ENCODE measurements at places on chromosomes 2 and 18. TPM values are rescaled to one million over a fixed set of nuclear protein-coding genes. Genes with fewer than 3 reads are reported as not detected.
A peak's percentile ranks its signal among the peaks of the same experiment; 100 is the strongest.

Gene CIB4
- total RNA-seq: not detected

DNA sequence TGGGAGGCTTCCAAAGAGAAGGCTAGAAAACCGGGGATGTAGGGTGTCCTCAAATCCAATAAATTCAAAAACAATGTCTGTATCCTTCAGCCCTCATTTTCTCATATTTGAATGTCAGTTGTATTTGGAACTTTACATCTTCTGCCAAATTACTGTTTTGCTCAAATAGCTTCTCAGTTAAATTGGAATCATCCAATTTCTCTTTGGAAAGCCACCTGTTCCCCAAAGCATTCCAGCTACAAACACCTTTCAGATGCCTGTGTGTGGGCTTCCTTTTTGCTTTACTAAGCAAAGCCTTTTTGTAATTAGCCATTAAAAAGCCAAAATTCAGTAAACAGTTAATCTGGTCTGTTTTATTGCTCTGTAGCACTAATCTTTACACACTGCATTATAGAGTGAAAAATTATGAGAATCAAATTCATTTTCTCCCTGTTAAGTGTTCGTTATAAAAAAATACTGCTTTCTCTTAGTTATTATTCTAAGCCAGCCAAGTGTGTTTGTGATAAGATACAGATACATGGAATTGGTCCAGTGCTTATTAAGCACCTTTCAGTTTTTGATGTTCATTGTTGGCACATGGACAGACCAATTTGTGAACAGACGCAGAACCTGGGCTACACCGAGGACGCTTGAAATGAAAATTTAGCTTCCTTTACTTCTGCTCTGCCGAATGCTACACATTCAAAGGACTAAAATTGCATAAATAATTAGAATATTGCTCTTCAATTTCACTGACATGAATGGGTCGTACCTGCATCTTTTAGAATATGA, 151.6 kb downstream of the RTN4 start:
- no peak for DNase-seq

DNA sequence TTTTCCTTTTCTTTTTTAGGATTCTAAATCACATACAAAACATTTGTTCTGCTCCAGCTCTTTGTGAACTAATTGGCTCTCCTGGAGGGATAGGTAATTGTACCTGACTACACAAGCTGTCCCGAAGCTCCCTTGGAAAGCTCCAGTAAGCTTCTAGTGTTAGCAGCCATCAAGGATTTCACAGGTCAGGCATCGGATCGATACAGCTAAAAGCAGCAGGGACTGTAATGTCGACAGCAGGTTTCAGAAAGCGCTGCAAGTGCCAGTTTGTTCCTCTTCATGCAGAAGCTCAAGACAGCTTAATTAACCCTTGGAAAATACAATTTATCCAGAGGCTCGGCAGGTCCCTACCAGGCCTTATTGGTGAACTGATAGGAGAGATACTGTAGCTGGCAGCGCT, 87.2 kb upstream of the VRK2 start:
- DNase-seq: no peak

- DNase-seq: no peak
Observed at GRCh38 chr18:7697306-7697705, 130.2 kb downstream of the PTPRM start.

- DNase-seq: no peak
Observed at GRCh38 chr2:179307616-179308371, 43.2 kb upstream of the SESTD1 start.

DNA sequence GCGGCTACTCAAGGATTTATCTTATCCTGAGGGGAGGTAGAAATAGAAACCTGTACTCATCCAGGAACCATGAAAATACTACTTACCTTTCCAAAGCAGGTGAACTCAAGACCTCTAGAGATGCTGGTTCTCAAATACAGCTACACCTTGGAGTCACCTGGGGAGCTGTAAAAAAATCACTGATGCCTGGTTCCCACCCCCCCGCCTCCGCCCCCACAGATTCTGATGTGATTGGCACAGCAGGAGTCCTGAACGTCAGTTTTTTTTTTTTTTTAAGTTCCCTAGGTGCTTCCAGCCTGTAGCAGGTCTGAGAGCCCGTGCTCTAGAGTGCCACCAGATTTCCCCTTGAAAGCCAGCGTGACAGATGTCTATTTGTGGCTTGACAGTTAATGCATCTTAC, 113.6 kb downstream of the MRO start:
- DNase-seq: no peak

DNA sequence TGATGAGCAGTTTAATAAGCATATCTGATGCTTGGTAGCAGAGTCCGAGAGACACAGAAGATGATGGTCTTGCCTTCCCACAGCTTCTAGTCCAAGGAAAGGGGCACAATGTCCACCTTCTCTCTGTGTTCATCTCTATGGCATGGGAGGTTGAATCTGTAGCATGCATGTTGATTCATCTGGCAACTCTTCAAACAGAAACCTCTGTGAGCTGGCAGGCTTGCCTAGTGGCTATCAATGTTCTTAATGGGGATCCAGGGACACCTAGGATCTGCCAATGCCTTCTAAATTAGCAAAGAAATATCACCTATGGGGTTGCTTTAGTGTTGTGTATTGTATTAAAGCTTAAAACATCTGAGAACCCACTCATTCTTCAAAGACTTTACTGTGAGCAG, 170.8 kb downstream of the INO80D start:
- DNase-seq: no peak

DNA sequence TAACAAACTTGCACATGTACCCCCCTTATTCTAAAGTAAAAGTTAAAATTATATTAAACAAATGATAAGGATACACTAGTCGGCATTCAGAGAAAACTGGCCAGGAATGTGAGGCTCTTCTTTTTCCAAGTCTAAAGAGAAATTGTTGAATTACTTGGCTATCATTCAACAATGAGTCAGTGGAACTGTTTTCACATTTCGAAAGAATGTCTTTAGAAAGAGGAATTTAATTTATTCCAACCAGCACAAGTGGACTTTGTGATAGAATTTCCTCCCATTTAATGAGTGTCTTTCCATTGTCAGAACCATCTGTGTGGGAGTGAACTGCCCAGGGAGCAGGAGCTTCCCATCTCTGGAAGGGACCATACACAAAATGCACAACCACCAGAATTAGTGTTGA, 792.2 kb downstream of the EPHA4 start:
- DNase-seq: no peak

- no peak for DNase-seq
Observed at GRCh38 chr2:84801811-84802210, 79.1 kb downstream of the TRABD2A start.

Gene CDH19
- not detected for total RNA-seq

- no peak for DNase-seq
Observed at GRCh38 chr2:898319-898718, 52.3 kb upstream of the SNTG2 start.

DNA sequence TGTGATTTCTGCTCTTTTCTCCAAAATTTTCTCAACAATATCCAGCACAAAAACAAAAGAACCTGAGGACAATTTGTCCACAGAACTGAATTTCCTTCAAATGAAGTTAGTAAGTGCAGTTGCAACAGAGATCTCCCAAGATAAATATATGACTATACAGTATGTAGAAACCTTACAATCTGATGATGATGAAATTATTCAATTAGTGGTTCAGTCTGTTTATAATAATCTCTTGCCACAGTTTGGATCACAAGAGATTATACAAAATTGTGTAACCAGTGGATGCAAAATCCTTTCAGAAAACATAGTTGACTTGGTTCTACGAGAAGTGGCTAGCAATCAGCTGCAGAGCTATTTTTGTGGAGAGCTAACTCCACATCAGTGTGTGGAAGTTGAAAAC, 68.7 kb downstream of the FSIP2 start:
- DNase-seq: no peak

DNA sequence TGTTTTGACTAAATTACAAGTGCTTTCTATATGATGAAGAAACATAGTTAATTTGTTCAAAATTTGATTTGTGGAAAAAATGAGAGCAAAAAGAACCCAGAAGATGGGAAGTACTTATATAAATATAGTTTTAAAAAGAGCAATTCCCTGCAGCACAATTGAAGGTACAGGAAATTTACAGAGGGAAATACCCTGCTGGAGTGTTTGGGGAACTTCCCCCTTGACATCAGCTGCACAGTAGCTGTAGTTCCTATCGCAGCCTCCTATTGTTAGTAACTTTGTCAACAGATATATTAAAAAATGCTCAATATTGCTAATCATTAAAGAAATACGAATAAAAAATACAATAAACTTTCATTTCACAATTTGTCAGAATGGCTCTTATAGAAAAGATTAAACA, 1118.8 kb upstream of the ZEB2 start:
- no peak for DNase-seq

Gene LRP2
- 0.13 TPM for total RNA-seq

DNA sequence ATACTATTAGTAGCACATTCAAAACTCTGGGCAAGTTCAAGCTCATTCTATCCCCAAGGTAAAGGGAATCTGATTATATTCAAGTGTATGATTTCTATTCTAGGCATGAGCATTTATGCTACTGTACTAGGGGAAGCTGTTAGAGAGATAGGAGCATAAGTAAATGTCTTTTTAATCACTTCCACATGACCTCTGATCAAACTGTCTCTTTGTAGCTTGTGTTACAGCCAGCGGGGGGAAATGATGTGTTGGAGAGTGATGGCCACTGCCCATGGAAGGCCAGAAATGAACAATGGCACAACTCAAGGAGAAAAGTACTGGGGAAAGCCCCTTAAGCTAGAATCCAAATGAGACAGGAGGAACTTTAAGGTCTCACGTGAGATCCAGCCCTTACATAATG, 894.9 kb upstream of the CDH2 start:
- DNase-seq: no peak

DNA sequence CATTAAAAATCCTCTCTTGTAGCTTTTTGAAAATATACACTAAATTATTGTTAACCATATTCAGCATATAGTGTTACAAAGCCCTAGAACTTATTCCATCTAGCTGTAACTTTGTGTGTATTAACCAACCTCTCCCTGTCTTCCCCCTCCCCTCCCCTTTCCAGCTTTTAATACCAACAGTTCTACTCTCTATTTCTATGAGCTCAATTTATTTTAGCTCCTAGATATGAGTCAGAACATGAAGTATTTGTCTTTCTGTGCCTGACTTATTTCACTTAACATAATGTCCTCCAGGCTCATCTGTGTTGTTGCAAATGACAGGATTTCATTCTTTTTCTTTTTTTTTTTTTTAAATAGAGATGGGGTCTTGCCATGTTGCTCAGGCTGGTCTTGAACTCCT, 45.1 kb downstream of the GPD2 start:
- no peak for DNase-seq

Gene ANKRD23
- total RNA-seq: 2.5 TPM

- no peak for DNase-seq
Observed at GRCh38 chr18:38427736-38428135, 862.1 kb upstream of the CELF4 start.

DNA sequence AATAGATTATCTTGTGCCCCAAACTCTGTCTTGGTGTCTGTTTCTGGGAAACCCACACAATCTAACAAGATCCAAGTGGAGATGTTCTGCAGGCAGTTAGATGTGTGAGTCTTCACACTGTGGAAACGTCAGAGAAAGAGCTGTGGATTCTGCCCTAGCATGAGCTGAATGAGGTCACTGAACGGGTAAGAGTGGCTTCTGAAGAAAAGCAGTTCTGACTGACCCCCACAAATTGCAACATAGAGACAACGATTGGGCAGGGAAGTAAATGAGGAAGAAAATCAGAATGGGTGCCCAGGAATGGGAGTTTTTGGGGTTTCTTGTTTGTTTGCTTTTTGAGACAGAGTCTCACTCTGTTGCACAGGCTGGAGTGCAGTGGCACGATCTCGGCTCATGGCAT, 12.9 kb upstream of the RPL37A start:
- no peak for DNase-seq

DNA sequence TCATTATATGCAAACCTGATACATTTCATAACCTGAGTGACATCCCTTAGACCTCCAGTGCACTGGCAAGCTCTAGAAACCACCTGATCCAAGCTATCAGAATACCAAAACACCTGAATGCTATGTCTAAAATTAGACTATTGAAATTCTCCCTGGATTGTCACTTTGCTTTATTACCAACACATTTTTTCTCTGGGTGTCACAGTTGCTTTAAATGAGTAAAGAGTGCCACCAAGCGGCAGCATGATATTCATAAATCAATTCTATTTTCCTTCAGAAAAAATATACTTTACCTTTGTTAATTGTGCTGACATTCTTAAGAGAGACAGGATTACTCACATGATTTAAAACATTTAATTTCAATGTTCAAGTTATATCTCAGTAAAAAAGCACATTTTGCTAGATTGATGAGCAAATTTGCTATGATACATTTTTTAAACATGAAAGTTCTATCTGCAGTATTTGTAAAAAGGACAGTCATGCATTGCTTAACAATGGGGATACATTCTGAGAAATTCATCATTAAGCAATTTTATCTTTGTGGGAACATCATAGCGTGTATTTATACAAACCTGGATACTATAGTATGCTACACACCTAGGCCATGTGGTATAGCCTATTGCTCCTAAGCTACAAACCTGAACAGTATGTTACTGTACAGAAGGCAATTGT, 338.4 kb upstream of the SLC39A10 start:
- DNase-seq: peak; percentile 60

DNA sequence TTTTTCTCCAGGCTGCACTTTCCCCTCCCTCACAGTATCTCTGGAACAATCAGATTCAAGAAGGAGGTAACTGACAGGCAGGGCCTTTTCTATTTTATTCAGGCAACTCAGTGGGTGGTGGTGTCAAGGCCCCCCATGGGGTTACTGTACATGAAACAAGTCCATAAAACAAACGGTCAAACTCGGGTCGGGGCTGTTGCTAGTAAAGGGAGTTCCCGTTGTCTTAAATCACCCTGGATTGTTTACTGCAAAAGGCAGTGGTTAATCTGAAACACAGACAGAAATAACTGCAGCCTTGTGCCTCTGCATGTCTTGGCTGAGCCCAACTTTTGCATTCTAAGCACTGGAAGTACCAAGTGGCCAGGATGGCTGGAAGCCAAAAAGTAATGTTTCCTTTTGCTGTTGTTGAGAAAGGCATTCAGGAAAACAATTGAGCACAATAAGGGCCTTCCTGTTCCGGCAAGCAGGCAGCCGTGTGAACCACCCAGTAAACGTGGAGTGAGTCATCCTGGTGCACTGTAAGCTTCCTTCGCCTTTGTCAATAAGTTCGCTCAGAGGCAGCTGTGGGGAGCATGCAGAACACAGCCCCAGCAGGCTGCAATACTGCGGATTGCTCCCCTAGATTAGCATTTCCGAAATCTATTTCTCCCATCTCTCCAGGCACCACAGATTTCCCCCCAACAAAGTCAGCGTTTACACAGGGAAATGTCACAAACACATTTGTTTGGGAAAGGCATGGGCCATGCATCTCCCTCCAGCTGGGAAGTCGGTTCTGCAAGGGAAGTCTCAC, 149.6 kb downstream of the IRS1 start:
- DNase-seq: peak; percentile 100

All from SJSA1 (cell line).